RPMI7951 (cell line): ENCODE measurements at places on chromosomes 13 and 19. TPM values are rescaled to one million over a fixed set of nuclear protein-coding genes. Genes with fewer than 3 reads are reported as not detected.

DNA sequence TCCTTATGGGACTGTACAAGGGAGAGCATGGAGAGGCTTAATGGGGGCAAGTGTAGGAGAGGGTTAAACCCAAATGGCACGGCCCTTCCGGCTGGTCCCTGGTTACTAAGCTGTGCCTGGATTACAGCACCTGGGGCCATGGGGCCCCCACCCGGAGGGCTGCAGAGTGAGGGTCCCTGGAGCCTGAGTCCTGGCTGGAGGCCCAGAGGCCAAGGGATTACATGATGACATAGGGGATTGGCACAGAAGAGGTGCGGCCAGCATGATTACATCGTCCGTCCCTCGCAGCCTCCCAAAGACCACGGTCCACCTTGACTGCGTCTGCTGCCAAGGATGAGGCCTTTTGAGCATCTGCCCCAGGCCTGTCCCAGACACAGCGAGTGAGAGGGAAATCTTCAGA lies 149.4 kb downstream of the URI1 start:
- DNase-seq: no peak

DNA sequence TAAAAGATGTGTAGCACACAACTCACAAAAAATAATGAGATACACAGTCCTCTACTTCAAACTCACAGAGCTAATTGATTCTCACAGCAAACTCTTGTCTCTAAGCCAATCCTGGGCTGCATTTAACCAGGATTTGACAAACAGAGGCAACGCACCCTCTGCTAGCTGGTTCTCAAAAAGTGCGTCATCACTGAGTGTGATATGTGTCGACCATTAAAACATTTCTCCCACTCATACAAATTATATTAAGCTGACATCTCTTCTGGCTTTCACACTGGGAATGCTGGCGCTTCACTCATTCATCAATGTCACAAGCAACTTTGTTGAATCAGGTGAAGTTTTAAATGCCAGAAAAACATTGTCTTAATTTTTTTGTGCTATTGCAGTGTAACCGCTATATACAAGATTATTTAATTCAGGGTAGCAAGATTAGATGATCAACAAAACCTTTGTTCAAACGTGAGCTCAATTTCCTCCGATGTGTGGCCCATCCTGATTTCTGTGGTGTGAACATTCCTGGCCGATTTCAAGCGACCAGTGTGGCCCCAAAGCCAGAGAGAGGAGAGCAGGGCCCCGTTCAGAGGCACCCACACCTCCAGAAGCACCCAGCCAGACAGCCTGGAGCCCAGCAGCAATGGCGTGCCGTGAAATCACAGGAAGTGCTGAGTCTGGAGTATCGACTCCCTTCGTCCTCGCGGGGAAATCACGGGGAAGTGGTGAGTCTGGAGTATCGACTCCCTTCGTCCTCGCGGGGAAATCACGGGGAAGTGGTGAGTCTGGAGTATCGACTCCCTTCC lies 49.4 kb downstream of the RASA3 start:
- no peak for DNase-seq

WDR88 gene
- total RNA-seq: not detected in 2 replicates

DNA sequence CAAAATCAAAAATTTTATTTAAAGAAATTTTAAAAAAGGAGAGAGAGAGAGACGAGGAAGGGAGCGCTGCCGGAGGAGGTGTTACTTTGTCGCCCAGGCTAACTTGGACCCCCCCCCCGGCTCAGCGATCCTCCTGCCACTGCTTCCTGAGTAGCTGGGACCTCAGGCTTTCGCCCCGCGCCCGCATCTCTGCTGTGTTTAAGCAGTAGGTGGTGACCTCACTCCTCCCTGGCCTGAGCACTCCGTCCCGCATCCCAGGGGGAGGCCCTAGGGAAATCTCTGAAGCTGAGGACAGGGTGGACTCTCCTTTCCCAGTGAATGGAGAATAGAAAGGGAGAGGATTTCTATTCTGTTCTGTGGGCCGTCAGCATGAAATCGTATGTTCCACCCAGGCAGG lies 485 bp upstream of the ZNF845 start:
- DNase-seq: no peak

GJB6 gene
- not detected in 2 replicates for total RNA-seq

TMEM59L gene
- not detected in 2 replicates for total RNA-seq

DNA sequence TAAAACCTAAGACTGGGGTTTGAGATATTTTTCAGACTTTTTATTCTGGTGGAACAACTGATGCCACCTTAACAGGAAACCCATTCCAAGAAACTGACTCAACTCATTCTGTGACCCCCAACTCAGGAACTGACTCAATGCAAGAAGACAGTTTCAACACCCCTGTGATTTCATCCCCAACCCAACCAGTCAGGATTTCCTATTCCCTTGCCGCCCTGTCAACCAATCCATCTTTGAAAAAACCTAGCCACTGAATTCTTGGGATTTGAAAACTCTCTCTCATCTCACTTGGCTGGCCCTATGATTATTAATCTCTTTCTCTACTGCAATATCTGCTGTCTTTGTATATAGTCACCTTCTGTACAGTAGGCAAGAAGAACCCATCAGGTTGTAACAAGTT lies 1211.9 kb upstream of the ATXN8OS start:
- no peak for DNase-seq

DNA sequence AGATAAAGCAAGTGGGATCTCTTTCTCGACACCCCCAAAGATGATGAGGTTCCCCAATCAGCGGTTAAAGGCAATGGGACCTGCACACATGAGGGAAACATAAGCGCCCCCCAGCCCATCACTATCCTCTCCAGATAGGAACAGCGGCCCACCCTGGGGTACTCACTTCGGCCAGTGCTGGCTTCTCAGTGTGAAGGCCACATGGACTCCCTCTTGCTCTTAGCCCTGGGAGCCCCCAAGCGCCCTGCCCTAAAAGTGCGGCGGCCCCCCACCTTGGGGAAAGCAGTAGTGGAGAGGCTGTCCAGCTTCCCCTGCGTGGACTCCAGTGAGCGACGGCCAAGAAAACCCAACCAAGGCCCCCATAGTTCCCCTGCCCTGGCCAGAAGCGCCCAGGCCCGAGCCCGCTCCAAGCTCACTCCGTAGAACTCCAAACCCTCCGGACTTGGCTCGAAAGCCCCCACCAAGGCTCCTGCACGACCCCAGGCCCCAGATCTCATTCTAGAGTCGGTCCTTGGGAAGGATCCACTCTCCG lies 1.0 kb downstream of the CACNA1A start:
- DNase-seq: no peak

PHF11 gene
- 18.2 and 20.2 TPM in 2 replicates for total RNA-seq

- DNase-seq: no peak
Observed at GRCh38 chr19:12482509-12482886, 2.1 kb downstream of the ZNF709 start.

PLIN4 gene
- not detected in 2 replicates for total RNA-seq

DNA sequence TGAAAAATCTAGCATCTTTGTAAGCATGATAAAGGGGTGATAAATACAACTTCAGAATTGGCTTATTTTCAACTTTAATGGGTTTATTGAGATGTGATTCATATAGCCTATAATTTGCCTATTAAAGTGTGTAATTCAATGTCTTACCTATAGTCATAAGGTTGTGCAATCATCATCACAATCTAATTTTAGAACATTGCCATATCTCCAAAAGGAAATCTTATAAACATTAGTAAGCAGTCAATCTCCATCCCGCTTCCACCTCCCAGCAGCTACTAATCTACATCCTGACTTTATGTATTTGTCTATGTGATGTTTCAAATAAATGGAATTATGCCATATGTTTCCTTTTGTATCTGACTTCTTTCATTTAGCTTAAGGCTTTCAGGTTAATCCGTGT lies 145.2 kb upstream of the KLHL1 start:
- DNase-seq: no peak

RPL28 gene
- total RNA-seq: 457 and 492 TPM in 2 replicates

SHANK1 gene
- 3.9 and 4.9 TPM in 2 replicates for total RNA-seq

- no peak for DNase-seq
Observed at GRCh38 chr13:74555276-74555625, 421.0 kb upstream of the KLF12 start.

DNA sequence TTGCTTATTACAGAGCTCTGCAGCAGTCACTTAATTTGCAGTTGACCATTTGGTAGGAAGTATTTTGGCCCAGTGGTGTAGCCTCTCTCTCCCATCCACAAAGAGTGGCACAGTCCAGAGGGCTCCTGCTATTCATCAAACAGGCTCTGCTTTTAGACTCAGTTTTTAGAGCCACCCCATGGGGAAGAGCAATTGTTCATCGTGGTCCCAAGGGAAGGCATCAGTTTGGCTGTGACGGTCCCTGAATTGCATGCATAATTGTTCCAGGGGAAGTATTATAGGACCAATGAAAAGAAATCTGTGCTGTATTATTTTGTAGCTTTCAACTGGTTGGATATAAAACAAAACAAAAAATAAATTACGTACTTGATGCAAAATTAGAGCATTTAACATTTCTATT lies 799.0 kb downstream of the DACH1 start:
- no peak for DNase-seq

GRCh38 chr13:25585000-25585399 lies 213.2 kb downstream of the ATP8A2 start:
- DNase-seq: no peak

DNA sequence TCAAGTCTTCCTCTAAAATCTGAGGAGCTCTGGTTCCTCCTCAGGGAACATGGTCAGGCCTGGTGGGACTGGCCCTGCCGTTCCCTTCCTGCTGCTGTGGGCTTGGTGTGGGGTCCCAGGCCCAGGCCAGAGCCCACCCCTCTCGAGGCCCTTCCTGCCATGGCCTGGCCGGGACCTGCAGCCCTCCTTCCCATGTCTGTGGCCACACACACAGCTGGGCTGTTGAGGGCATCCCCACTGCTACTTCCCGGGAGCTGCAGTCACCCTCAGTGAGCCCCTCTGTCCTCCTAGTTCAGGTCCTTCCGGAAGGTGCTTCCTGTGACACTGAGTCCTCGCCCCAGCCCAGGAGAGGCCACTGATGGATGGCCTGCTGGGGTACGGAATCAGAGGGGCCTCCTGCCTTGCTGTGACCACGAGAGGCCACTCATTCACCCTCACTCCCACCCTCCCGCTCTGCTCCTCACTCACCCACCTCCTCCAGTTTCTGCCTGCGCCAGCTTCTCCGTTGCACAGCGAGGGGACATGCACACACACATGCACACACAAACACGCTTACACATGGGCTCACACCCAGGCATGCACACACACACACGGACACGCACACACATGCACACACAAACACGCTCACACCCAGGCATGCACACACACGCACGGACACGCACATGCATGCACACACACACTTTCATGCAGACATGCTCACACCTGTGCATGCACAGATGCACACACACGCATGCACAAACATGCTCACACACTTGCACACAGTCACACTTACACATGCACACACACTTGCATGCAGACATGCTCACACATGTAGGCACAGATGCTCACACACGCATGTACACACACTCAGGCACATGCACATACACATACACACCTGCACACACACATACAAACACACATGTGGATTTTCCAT lies 7.3 kb upstream of the MCF2L start:
- DNase-seq: no peak

DNA sequence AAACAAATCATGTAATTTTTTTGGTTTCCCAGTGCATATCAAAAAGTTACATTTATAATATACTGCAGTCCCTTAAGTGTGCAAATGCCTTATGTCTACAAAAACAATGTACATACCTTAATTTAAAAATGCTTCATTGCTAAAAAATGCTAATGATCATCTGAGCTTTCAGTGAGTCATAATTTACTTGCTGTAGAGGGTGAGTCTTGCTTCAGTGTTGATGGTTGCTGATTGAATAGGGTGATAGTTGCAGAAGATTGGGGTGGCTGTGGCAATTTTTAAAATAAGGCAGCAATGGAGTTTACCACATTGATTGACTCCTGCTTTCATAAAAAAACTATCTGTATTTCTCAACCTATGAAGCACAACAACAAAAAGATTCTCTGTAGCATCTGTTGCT lies 613.9 kb downstream of the TBC1D4 start:
- no peak for DNase-seq

IL11 gene
- 5.6 and 8.4 TPM in 2 replicates for total RNA-seq
